Nephron progenitor cell (in vitro differentiated cells): ENCODE measurements at places on chromosomes 2 and 18.

DNA sequence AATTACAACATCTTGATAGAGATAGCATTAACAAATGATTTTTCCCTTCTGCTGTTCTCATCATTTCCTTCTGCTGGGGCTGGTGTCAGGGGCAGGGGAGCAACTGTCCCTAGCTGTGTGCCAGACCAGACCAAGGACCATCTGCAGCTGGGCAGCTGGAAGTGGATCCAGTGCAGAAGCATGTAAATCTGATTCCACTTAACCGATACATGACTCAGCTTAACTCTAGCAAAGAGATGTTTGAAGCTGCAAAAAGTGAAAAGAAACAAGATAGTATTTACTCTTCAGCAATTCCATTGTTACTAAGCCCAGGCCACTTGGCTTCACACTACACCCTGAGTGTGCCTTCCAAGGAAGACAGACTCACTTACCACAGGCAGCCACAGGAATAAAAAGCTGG, 151.1 kb downstream of the GALNT1 start:
- no peak for DNase-seq

DNA sequence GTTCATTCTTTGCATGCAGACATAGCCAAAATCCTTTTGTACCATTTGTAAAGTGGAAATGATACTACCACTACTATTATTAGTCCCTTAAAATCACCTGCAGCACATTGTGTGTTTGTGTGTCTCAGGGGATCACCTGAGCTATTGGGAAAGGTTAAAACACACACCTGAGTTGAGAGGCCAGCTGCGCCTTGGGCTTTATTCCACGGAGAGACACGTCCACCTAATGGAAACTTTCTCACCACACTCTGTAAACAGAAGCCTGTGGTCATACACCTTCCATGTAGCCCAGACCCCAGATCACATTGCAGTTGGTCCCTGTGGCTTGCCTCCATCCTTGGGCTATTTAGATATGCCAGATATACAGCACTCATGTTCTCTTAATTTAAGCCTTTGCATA, 81.8 kb upstream of the SH3BP4 start:
- DNase-seq = no peak

- DNase-seq = no peak
These were observed 99.4 kb downstream of the NEDD4L start for GRCh38 chr18:58143386-58143785.

DNA sequence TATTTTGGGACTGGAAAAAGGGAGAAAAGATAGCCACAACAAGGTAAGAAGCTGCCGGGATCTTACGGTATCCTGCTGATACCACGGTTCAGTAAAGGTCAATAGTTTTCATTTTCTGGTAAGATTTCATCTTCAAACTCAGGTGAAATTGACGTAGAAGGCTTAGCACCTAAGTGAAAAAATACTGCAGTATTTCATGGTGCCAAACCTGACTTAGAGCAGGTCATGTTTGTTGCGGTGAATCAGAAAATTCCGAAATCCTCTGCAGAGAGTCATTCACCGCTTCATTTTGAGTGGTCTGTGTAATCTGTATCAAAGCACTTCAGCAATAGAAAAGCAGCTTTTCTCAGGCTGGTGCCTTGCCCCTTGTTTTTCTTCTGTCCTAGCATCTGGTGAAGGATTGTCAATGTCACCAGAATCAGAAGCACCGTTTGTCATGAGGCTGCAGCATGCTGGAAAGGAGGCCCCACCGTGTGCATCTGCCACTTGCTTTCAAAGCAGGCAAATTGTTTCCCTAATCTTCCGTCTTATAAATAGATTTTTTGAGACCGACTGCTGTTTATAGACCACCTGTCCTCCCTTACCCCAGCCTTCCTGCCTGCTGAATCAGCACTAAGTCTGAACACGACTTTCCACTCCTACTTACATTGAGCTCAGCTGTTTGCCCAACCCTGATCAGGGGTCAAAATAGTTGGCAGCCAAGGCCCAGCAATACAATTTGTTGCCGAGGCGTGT, 156.3 kb downstream of the EML6 start:
- no peak for DNase-seq

GRCh38 chr2:328761-329160, 40.9 kb upstream of the ALKAL2 start:
- DNase-seq = no peak

DNA sequence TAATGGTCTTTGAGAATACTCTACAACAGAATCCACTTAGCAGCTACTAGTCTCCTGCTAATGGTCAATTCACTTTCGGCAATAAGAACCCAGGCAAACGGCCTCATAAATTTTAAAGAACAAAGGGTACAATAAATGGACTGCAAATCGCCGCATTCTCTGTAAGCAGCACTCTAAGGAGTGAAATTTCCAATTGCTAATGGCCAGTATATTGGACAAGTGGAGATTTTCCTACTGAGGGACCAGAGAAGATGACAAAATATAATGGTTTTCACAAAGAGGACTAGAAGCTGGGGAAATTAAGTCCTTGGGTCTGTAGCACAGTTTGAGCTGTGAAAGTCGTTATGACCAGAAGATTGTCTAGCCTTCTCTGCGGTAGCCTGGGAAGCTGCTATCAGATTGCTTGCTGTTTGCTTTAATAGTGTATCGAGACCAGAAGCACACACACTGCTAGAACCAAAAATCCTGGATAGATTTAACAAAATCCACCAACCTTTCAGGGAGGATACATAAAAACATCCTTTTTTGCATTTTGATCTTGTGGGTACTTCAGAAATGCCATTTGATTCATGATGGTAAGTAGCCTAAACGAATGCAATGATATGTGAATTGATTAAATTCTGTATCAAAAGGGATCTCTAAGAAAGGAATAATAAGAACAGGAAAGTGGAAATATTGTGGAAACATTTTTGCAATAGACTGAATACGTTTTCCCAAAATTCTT, 53.6 kb upstream of the ATP8B1 start:
- no peak for DNase-seq

DNA sequence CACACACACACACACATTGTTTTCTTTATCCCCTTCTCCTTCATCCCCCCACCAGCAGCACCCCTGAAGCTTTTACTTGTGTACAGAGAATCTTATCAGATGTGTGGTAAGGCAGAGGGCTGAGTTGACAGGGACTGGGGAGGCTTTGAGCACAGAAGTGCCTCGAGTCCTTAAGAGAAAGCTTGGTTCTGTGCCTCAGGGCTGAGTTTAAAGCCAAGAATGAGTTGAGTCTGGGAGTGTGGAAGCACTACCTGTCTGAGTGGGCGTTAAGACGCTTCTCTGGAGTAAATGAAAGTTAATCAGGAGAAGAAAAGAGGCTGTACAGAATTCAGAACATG, 2.7 kb downstream of the ID2 start:
- peak; percentile 22 for DNase-seq

GRCh38 chr2:118846953-118847761, at the start of gene EN1:
Gene EN1, minus strand, starts transcription at chr2:118847648. Its CDS starts 481 bp downstream, at chr2:118847167.
- no peak for DNase-seq

- no peak for DNase-seq
These were observed 584 bp downstream of the BOLA3 start for GRCh38 chr2:74146929-74147726.
